Hematopoietic multipotent progenitor cell treated with erythropoietin and hydrocortisone succinate and interleukin-3 and kit ligand, for 8 days (in vitro differentiated cells): ENCODE measurements at places on chromosomes 13 and 19.

DNA sequence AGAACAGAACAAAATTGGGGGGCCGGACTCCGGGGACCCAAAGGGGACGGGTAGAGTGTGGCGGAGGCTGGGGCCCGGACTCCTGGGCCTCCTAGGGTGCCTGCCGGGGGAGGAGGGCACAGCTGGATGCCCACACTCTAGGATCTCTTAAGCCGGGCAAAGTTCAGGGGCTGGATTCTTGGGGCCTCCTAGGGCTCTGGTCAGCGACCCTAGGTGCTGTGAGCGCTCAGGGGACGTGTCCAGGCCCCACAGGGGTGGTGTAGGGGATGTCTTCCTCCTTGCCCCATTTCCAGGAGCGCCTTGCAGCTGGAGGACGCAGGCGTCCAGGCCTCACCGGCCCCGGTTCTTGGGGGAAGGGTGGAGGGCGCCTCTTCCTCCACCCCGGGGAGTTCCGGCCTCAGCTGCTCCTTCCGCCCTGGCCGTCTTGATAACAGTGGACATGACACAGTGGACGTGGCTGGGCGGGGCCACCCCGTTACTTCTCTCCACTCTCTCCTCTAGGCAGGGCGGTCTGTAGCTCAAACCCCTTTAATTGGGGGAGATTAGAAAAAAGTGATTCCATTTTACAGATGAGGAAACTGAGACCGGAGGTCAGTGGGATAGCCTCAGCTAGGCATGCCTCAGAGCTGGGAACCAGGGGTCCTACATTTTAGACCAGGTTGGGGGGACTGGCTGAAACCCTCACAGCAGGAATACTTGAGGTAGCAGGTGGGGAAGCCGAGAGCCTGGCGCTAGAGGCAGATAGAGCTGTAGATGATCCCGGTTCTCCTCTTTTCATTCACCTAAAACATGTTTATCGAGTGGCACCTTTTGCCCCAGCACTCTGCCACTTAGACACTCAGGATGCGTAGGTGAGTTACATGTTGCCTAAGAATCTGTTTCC lies 705 bp downstream of the STXBP2 start:
- DNase-seq: peak; percentile 69

DNA sequence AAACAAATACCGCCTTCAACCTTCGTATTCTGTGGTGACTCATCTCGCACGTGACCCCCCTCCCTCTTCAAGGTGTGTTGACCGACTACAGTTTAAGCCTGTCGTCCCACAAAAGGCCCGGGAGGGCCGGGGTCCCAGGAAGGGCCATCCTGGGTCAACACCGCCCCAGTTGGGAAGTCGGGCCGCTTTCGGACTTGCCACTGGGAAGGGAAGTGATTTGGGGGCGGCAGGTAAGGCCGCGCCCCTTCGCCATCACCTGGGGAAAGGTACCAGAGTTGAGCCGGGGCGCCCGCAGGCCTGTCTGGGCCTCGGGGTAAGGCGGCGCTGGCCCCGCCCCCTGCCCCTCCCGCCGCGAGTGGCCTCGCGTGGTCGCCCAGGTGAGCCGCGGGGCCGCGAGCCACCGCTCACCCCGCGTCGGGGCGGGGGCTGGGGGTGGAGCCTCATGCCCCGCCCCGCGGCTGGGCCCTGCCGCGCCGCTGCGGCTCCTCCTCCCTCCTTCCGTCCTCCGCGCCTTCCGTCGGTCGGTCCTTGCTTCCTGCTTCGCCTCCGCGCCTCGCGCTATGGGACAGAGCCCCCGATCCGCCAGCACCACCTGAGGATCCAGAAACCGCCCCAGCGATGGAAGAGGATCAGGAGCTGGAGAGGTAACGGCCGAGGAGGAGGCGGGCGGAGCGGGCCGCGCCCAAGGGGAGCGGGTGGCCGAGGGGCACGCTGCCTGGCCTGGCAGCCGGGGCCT lies at the start of gene POLR1D:
POLR1D (plus strand) TSS at position 527 of the 736 bp plus-strand sequence; CDS start at position 619, 92 bp downstream.
- peak; percentile 84 for DNase-seq

DNA sequence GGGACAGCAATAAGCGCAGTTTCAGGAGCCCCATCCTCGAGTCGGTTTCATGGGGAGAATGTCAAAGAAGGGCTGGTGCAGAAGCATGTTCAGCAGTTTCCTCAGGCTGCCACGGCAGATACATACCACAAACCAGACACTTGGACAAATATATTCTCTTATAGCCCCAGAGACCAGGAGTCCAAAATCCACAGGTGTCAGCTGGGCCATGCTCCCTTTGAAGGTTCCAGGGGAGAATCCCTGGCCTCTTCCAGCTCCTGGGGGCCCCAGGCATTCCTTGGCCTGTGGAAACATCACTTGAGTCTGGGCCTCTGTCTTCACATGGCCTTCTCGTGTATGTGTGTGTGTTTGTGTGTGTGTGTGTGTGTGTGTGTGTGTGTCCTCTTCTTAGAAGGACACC lies 164.1 kb downstream of the UQCRFS1 start:
- no peak for DNase-seq

- no peak for DNase-seq
Measured at GRCh38 chr19:17968362-17968761, 1.5 kb downstream of the KCNN1 start.

DNA sequence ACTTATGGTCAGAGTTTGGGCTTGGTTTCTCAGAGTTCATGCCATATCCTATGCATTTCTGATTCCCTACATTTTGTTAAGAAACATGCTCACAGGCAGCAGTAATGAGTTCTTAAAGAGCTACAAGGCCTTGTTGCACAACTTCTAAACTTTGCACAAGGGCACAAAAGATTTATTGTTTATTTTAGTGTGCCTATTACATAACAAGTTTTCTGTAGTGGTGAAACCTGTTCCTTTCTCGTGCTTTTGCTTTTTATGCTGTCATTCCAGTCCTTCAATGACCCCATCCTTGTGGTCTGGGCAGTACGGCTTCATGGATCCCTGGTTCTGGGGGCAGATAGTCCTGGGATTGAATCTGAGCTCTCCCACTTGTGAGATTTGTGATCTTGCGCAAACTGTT lies 17.8 kb downstream of the ZNF507 start:
- DNase-seq: no peak

DNA sequence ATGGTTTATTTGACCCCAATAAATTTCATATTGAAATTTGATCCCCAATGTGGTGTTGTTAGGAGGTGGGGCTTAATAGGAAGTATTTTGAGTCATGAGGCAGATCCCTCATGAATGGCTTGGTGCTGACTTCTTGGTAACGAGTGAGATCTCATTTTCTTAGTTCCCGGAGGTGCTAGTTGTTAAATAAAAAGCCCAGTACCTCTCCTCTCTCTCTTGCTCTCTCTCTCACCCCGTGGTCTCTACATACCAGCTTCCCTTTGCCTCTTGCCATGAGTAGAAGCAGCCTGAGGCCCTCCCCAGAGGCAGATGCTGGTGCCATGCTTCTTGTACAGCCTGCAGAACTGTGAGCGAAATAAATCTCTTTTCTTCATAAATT lies 39.4 kb upstream of the KATNAL1 start:
- DNase-seq: no peak

DNA sequence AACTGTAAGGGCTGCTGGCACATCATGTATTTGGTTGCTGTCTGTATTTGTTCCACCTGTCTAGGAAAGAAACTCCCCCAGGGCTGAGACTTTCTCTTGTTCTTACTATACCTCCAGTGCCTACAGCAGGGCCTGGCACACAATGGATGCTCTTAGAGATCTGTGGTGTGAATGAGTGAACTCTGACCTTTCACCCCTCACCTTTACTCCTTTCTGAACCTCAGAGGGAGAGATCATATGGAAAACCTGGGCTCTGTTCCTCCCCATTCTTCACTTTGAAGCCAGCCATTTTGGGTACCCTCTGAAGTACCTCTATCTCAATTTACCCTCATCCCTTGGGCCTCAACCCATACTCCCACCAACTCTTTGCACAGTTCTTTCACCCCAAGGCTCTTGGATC lies 3.1 kb downstream of the DYRK1B start:
- DNase-seq: no peak

- no peak for DNase-seq
Measured at GRCh38 chr19:27890206-27890605, 1322.7 kb downstream of the UQCRFS1 start.

DNA sequence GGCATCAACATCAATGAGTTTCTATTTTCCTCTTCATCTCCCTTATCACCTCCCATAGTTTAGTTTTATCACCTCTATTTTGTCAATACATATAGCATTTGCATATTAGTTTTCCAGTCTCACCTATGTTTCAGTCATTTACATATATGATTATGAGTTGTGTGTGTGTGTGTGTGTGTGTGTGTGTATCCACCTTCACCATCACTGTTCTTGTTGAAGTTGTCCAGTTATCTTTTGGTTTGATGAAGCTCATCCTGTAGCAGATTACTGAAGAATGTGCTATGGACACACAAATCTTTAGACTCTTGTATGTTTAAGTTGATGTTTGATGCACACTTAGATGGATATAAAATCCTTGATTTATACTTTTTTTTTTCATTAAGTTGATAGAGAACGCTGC lies 40.5 kb downstream of the SPACA7 start:
- no peak for DNase-seq

- peak; percentile 91 for DNase-seq
Measured at GRCh38 chr13:33367926-33368325, 82.4 kb upstream of the STARD13 start.

GRCh38 chr13:49584771-49585182 lies 581 bp downstream of the RCBTB1 start:
- DNase-seq: peak; percentile 27

DNA sequence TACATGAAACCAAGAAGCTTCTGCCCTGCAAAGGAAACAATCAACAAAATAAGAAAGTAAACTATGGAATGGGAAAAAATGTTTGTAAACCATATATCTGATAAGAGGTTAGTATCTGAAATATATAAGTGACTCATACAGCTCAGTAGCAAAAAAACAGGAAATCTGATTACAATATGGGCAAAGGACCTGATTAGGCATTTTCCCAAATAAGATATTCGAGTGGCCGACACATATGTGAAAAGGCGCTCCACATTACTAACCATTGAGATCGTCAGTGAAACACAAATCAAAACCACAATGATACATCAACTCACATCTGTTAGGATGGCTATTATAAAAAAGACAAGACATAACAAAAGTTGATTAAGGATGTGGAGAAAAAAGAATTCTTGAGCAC lies 2818.6 kb upstream of the PCDH20 start:
- DNase-seq: no peak

DNA sequence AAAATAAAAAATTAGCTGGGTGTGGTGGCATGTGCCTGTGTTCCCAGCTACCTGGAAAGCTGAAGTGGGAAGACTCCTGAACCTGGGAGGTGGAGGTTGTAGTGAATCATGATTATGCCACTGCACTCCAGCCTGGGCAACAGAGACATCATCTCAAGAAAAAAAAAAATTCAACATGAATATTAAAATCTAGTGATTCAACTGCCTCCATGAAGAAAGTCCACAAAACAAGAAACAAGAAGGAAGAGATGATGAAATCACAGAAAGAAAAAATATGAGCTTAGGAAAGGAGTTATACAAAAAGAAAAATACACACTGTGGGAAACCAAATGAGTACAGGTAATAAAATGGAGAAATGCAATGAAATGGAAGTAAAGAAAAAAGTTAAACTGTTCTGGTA lies 99.6 kb upstream of the SIAH3 start:
- no peak for DNase-seq

- DNase-seq: no peak
Measured at GRCh38 chr13:106369858-106370257, 165.6 kb downstream of the EFNB2 start.

GRCh38 chr13:108190897-108191296 lies 24.4 kb downstream of the LIG4 start:
- DNase-seq: no peak

DNA sequence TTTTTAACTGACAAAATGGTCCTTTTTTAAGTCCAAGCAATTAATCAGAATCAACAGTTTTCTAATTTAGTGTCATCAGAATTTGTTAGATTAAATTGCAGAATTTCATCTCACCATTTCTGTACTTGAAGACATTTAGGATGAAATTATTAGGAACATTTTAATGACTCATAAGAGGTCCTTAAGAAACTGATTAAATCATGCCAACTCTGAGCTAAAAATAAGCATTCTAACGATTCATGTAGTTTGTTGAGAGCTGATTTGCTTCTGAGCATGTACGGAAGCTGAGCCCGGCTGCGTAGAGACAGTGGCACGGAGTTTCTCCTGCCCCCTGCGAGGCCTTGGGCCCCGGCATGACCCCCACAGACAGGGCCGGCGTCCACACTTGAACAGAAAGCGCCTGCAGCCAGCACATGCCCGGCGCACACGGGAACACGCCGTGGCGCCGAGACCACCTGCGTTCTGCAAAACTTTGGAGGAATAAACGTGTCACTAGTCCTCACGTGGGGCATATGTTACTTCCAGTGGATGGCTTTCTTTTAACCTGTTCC lies 89.7 kb upstream of the MCF2L start:
- no peak for DNase-seq

DNA sequence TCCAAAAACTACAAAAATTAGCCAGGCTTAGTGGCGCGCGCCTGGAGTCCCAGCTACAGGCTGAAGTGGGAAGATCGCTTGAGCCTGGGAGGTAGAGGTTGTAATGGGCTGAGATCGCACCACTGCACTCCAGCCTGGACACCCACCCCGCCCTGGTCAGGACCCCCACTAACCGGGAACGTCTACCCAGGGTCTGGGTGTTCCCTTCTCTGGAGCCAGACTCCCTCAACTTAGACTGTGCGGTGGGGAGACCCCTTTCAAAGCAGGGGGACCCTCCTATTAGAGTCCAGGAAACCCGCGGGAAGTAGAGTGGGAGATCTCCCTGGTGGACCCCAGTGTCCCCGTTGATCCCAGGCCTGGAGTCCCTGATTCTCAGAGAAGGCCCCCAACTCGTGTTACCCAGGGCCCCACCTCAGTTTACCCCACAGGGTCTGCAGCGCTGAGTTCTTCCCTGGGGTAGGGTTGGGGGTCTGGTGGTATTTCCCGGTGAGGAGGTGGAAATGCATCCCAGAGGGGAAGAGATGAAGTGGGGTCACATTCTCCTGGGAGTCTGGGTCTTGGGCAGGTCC lies 6.1 kb upstream of the ARRDC2 start:
- DNase-seq: peak; percentile 43

GRCh38 chr13:27497563-27498230 lies 47.3 kb upstream of the MTIF3 start:
- DNase-seq: no peak

DNA sequence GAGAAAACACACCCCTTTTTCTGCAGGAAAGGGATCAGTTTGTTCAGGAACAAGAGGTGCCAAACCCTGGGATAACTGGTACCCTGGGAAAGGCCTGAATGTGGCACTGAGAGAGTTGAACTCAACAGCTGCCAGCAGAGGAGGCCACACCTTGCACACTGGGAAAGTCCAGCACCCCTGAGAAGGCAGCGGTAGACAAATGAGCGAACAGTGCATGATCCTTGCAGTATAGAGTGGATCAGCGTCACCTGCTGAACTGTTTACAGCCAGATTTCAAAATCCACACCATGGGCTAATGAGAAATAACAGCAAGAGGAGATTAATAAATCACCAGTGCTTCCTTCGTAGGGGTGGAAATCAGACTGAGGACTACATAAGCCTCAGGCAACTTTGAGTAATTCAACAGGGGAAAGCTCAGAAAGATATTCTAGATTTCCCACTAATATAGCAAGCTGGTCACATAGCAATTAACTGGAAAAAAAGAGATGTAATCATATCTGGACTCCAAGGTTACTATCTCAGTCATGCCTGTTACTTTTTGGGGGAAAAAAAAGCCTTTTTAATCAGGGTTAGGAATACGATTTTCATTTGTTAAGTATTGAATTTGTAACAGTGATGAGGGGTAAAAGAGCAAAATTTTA lies 52.0 kb downstream of the DCT start:
- DNase-seq: no peak

GRCh38 chr19:47740866-47741519 lies 4.4 kb upstream of the NOP53 start:
- no peak for DNase-seq

- no peak for DNase-seq
Measured at GRCh38 chr13:29550430-29550988, 45.0 kb downstream of the SLC7A1 start.
